Caudate nucleus (tissue), 63 donors: ENCODE measurements at places on chromosomes 2 and 18.

DNA sequence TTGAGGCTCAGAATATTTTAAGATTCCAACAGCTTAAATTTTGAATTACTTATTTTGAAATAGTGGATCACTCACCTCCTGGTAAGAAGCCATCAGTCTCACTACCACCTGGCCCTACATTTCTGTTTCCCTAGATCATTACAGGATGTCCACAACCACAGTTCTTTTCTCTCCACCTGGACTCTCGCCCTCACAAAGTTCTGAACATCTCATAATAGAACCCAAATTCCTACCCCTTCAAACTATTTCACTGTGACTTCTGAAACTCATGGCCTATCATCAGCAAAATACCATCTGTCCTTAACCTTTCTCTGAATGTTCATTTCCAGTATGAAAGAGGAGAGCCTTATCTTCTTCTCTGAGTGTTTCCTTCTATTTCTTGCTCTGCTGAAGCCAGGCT, 299.2 kb upstream of the MGAT5 start:
- DNase-seq = no peak

GRCh38 chr2:83972128-83972527, 487.0 kb downstream of the SUCLG1 start:
- no peak for DNase-seq

DNA sequence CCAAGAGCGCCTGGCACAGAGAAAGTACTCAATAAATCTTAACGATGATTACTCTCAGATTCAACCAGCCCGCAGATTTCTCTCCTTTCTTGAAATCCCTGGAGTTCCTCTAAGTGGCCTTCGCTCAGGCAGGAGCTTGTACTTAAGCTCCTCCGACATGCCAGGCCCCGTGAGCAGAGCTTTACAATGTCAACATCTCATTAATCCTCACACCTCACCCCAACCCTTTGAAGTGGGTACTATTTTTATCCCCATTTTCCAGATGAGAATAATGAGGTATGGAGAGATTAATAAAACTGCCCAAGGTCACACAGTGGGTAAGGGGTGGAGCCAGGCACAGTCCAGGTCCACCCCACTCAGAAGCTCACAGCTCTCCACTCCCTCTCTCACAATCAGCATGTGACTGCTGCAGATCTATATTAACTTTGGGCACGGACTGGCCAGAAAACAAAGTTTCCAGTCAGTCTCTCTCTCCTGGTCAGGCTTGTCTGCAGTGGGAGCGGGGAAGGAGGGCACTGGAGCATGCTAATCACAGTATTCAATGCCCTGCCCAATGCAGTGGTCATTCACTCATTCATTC, 18.0 kb downstream of the DNMT3A start:
- DNase-seq = no peak

DNA sequence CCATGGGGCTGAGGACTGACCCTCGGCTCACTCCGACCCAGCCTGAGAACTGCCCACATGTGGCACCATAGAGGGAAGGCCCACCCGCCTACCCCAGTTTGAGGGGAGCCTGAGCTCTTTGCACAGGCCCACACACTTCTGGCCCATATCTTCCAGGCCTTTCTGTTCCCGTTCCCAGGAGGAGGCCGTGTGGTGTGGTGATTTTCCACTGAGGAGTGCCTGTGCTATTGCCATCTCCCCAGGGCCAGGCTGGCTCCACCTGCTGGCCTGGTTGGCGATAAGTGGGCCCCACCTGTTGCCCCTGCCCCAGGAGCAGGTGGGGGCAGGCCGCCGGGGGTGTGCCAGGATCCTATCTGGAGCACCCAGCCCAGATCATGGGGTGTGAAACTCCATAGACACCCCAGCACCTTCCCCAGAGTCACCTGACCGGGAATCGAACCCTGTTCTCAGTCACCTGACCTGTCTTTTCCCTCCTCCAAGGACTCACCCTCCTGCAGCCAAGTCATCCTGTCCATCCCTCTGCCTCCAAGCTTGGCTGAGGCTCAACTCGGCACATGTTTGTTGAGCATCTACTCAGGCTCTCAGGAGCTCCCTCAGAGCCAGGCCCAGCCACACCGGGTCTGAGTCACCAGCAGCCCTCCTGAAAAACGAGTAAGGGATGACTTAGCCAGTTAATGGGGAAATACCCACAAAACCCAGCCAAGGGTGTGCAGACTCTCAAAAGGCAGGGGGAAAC, 120.1 kb downstream of the CYP26B1 start:
- DNase-seq = no peak

DNA sequence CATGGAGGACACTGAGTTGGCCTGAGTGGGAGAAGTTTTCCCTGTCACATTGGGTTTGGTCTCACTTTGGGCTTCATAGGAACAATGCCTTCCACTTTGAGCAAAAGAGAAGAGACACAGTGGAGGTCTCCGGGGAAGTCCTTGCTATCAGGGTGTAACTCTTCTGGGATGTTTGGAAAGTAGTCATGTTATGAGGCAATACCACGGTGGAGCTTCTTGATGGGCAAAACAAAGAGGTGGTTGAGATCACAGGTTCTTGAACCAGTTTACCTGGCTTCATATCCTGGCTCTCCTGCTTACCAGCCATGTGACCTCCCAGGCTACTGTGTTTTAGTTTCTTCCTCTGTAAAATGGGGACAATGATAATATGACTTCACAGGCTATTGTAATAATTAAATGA, 478.6 kb downstream of the SLC4A3 start:
- no peak for DNase-seq

DNA sequence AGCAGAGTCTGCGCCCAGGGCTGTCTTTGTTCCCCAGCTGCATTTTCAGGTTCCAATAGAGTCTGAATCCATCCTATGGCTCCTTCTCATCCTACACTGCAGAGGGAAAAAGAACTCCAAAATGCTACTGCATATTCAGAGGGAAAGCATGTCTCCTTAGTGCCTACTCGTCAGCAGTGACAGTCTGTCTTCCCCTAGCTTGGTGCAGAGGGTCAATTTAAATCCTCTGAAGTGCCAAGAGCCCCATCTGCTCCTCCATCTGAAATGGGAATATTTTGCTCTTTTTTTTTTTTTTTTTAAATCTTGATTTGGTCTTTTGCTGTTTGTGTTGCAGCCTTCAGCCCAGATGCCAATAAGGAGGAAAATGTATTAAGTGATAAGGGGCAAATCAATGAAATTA, 199.3 kb downstream of the RNF144A start:
- DNase-seq = no peak

GRCh38 chr18:45518311-45519155, 96.7 kb upstream of the SLC14A2 start:
- no peak for DNase-seq

DNA sequence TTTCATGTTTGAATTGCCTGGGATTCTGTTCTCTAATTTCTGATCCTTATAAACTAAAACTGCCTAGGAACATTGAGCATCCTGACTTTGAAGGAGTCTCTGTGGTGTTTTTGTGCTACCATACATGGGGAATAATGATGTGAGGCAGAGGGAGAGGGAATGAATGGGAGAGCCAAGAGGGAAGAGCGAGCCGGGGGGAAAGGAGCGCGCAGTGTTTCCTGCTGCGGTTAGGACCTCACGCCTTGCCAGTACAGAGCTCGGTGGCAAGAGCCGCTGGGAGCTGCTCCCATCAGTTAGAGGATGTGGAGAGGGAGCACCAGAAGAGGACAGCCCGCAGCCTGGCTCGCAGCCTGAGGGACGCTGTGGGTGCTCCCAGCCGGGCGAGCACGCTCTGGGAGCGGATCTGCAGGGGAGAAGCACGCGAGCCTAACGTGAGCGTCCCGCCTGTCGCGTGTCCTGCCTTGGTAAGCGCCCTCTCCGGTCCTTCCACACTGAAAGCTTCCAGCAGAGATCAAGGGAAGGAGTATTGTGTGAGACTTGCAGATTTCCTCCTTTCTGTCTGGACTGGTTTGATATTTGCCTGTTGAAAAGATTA, 114.7 kb downstream of the FAM210A start:
- peak; percentile 33 for DNase-seq

- no peak for DNase-seq
These were observed 272.8 kb upstream of the HDAC4 start for GRCh38 chr2:239673641-239674040.

GRCh38 chr18:73124175-73124574, 256.4 kb upstream of the NETO1 start:
- no peak for DNase-seq

GRCh38 chr18:63890950-63891304, 3.4 kb downstream of the SERPINB2 start:
- DNase-seq = no peak

- DNase-seq = no peak
These were observed 37.1 kb downstream of the B4GALT6 start for GRCh38 chr18:31647127-31647753.

- DNase-seq = no peak
These were observed 8.7 kb downstream of the KLHL29 start for GRCh38 chr2:23393722-23394121.

- DNase-seq = no peak
These were observed 91.7 kb downstream of the SCN3A start for GRCh38 chr2:165112133-165112573.

- no peak for DNase-seq
These were observed 31.6 kb downstream of the CYP26B1 start for GRCh38 chr2:72116081-72116533.

- DNase-seq = no peak
These were observed 161.3 kb downstream of the MEIS1 start for GRCh38 chr2:66596256-66596655.

DNA sequence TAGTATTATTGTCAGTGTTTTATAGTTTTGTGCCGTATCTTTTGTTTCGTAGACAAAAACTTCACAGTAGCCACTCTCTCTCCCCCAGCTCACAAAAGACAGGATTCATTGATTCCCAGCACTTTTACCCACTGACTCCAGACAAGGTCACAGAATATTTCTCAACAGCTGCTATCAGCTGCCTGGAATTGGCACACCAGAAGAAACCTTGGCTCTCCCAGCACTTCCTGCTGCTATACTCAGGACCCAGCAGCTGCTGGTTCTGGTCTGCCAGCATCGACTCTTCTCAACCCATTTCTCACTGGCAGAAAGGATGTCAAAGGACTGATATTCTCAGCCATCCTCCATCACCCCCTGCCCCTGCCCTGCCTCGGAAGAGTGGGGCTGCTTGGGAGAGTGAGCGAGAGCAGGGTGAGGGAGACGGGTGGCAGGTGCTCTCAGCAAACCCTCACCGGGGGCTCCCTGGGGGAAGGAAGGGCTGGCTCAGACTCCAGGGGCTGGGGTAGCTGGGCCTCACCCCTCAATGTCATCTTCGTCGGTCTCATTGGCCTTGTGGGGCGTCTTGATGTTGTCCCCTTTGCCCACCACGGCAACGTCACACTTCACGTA, 6.1 kb upstream of the OTOF start:
- DNase-seq = no peak

DNA sequence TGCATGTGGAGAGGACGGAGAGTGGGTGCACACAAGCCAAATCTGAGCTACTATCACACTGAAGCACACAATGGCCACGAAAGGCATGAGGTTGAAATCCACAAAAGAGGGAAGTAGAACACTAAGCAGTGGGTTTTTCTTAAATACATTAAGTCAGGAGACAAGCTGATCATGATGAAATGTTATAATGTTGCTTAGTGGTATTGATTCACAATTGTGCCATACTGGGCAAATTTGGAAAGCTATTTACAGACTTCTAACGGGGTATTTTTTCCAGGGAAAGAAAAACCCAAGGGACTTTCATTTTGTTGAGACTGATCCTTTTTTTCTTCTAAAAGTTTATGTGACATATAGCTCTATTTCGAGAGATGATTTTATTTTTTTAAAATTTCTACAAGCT, 100.8 kb upstream of the CNGA3 start:
- DNase-seq = no peak

- DNase-seq = no peak
These were observed 10.7 kb upstream of the PAPOLG start for GRCh38 chr2:60745330-60745729.
